ENCODE measurements at places on chromosomes 3 and 15.

GRCh38 chr3:128584412-128585020 is 66.1 kb downstream of the RPN1 start:
- peak; percentile 35 for DNase-seq

GRCh38 chr3:148379763-148380382 is 317.8 kb upstream of the AGTR1 start:
- DNase-seq: no peak

DNA sequence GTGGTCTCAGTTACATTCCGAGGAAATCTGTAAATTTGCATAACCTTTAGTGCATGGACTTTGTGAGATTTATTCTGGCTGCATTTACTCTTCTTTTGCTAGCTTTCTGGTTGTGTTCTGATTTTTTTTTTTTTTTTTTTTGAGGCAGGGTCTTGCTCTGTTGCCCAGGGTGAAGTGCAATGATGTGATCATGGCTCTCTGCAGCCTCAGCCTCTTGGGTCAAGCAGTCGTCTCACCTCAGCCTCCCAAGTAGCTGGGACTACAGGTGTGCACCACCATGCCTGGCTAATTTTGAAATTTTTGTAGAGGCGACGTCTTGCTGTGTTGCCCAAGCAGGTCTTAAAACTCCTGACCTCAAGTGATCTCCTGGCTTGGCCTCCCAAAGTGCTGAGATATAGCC is 12.6 kb downstream of the RAB5A start:
- DNase-seq: no peak

DNA sequence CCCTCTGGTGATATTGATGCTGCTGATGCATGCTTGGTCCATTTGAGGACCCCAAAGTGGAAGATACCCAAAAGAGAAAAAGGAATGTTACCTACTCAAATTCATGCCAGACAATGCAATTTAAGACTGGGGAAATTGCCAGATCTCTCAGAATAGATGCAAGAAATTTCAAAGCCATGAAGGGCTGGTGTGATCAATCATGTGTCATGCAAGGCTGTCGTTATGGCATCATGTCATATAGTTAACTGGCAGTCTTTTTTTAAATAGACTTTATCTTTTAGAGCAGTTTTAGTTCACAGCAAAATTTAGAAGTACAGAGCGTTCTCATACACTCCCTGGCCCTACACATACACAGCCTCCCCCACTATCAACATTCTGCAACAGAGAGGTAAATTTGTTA is 53.1 kb upstream of the ABHD2 start:
- no peak for DNase-seq

GRCh38 chr3:62229211-62229610 is 144.1 kb downstream of the FEZF2 start:
- no peak for DNase-seq

DNA sequence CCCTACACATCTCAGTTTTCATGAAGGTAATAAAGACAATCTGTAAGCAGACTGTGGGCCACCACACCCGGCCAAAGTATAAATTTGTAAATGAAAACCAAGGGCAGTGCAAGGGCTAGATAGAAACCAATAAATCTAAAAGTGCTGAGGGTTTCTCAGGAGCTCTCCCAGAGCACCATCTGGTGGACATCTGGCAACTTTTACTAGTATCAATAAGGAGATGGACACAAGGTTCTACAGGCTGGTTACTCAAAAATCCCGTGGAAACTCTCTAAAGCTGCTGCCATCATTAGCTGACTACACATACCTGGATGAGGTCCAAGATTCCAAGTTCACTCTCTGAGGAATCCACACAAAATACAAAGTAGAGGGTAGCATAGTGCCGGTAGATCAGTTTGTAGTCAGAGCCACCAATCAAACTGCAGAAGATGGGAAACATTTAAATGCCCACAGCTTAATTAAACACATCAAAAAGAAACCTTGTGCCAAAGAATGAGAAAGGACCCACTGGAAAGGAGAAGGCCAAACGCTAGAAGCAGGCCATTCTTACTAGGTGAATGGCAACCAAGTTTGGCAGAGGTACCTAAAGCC is 5.5 kb downstream of the AP3S2 start:
- DNase-seq: no peak

- DNase-seq: no peak
These were observed 400.8 kb upstream of the CNTN3 start for GRCh38 chr3:75015280-75015679.

DNA sequence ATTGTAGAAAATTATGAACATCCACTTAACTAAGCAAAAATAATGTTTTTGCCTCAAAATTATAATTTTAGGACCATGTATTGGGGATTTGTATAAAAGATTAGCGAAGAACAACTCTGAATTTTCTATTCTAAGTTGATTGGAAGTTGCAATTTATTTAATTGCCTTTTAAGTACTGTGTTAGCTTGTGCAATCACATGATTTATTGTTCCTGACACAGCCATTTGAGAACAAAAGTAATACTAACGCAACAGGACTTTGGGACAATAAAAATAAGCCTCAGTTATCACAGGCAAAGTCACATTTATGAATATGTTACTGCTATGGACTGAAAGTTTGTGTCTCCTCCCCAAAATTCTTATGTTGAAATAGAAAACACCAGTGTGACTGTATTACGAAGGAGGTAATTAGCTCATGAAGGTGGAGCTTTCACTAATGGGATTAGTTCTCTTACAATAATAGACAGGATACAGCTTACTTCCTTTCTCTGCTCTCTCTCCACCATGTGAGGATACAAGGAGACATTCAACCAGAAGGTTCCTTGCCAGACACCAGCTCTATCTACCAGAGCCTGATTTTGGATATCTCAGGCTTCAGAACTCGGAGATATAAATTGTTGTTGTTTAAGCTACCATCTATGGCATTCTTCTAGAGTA is 745.9 kb downstream of the ZBBX start:
- DNase-seq: no peak
